CD4-positive, CD25-positive, alpha-beta regulatory T cell (primary cell): ENCODE measurements at places on chromosomes 2 and 18. TPM values are rescaled to one million over a fixed set of nuclear protein-coding genes. Genes with fewer than 3 reads are reported as not detected.

DNA sequence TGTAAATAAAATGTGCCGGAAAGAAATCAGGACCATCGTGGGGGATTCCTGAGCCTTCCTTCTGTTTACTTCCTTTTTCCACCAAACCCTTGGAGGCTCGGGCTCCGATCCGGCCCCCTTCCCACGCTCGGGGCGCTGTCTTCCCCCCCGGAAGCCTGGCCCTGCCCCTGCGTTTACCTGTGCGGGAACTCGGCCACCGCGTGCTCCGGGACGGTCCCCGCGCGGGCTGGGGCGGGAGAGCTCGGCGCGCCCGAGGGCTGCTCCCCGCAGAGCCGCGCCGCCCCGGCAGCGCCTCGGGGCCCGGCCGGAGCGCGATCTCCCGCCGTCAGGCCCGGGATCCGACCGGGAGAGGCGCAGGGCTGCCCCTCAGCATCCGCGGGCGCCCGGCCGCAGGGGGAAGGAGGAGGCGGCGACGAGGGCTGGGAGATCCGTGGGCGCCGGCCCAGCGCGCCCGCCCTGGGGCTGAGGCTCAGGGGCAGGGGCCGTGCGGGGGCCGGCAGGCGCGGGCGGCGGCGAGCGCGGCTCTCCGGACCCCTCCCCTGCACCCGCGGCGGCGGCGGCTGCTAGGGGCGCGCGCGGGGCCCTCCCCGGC is 435 bp downstream of the ADCY3 start:
- DNase-seq = no peak

GRCh38 chr2:128797533-128797932 is 478.9 kb upstream of the HS6ST1 start:
- DNase-seq = no peak

DNA sequence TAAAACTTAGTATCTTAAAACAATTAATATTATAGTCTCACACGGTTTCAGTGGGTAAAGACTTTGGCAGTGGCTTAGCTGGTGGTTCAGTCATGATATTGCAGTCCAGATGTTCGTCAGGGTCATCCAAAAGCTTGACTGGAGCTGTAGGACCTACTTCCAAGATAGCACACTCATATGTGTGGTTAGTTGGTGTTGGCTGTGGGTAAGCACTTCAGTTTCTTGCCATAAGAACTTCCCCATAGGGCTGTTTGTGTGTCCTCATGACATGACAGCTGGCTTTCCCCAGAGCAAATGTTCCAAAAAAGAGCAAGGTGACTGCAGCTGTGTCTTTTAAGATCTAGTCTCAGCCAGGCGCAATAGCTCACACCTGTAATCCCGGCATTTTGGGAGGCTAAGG is 48.5 kb upstream of the EPC2 start:
- no peak for DNase-seq

ANO7 gene
- polyA plus RNA-seq = not detected

DNA sequence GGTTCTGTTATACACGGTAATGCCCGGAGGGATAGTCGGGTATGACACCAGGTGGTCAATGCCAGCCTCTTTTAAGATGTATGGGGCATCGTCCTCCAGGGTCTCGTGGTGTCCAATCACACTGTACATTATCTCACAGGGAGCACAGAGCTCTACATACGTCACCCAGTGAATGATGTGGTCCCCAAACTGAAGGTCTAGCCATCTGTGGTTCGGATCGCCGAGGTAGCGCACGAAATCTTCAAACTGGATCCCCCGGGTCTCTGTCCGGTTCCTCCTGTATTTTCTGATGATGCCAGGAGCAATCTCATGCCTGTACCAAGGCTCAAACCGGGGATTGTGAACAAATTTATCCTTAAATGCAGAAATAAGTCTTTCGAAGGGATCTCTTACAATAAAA is 24.1 kb downstream of the CHST10 start:
- no peak for DNase-seq

GRCh38 chr18:11839556-11839955 is 11.7 kb upstream of the CHMP1B start:
- no peak for DNase-seq

DNA sequence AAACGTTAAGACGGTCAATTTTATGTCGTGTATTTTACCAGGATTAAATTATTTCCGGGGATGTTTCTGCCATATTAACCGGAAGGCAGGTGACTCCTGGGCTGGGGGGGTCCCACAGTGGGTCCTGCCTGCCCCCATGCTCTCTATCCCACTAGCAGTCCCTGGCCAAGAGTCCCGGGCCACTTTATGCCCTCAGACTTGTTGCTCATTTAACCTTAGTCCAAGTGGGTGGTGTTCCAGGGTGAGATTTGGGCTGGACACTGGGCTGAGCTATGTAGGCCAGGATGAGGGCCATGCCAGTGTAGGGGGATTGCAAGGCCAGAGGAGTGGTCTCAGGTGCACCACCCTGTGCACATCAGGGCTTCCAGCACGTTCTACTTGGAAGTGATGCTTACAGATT is 24.1 kb downstream of the TWIST2 start:
- no peak for DNase-seq

GRCh38 chr2:33909945-33910695 is 311.0 kb upstream of the FAM98A start:
- no peak for DNase-seq

GRCh38 chr2:222424276-222424728 is at the start of gene SGPP2:
SGPP2 (plus strand) TSS chr2:222424543; CDS start chr2:222424603, 60 bp downstream.
- peak; percentile 28 for DNase-seq

DNA sequence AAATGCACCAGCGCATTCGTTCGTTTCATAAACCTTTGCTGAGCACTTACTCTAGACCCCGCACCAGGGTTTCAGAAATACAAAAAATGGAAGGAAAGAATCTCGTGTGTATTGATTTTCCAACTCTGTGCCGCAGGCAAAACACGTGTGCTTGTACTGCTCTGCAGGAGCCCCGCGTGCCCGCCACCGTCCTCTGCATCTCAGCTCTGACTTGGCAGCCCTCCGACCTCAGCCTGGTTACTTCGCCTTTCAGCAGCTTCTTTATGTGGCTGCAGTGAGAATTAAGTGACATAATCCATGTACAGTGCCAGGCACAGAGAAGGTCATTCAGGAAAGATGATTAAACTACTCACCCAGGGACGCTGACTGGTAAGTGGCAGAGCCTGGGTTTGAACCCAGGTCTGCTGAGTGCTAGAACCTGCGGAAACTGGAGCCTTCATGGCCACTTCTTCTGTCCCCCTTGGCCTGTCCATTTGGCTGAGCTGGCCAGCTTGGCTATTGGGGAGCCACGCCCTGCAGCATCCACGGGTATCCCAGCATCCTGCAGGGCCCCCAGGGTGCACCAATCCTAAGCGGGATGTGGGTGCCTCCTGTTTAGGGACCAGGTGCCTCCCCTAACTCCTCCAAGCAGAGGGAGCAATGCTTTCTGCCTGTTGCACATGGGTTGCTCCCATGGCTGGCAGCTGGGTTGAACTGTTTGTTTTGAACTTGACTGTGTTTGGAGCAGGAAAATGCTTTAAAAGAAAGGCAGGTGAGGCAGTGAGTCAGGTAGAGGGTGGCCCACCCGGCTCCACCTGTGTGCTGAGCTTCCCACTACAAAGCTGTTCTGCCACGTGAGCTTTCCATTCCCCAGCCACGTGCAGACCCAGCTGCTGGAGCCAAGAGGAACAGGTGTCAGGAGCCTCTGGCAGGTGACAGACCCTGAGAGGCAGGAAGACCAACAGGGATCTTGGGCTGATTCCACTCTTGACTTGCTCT is 34.3 kb downstream of the INHBB start:
- DNase-seq = no peak

RAD51AP2 gene
- polyA plus RNA-seq = not detected

DNA sequence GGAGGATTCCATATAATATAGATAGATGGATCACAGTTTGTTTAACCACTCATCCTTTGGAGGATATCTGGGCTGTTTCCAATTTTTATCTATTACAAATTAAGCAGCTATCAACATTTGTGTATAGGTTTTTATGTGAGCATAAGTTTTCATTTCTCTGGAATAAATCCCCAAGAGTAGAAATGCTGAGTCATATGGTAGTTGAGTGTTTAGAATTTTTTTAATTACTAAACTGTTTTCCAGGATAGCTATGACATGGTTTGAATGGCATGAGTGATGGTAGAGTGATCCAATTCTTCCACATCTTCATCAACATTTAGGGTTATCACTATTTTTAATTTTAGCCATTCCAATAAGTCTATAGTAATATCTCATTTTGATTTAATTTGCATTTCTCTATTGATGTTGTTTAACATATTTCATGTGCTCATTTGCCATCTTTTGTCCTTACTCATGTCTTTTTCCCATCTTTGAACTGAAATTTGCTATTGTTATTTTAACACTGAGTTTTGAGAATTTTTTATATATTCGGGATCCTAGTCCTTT is 31.4 kb downstream of the ABCB11 start:
- DNase-seq = no peak

GRCh38 chr2:70931376-70932000 is 4.2 kb upstream of the ATP6V1B1 start:
- no peak for DNase-seq

DNA sequence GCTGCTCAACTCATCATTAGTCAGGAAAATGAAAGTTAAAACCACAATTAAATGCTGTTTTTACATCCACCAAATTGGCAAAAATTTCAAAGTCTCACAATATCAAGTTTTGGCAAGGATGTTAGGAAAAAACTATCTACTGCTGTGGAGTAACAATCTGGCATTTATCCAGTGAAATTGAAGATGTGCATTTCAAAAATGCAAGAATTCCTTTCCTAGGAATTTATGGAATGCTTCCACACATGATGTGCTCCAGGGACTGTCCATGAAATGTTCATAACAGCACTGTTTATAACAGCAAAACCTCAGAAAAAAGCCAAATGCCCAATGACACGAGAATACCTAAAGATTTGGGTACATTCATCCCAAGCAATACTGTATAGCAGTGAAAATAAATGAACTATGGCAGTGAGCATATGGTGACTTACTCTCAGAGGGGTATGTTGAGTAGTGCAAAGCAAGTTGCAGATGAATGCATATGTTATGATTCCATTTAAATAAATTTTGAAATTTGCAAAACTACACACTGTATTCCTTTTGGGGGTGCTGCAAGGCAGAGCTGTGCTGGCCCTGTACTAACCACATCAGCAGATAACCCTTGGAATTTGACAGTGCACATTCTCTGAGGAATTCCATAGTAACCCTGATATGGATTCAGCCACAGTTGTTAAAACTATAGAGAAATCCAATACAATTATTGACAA is 41.3 kb upstream of the GYPC start:
- DNase-seq = no peak

DNA sequence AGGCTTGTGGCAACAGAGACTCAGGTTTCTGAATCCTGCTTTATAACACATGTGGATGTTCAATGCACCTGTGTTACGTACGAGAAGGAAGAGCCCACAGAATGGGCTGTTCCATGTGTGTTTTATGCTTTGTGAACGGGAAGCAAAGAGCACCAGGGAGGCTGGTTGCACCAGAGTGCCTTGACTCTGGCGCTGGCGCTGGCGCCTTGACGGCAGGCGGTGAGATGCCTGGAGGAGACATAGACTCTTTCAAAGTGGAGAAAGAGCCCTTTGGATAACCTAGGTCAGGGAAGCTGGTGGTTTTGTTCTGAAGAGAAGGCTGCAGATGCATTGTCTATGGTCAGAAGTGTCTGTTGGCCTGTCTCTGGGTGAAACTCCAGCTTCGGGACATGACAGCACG is 80.2 kb upstream of the APCDD1 start:
- no peak for DNase-seq

GRCh38 chr2:95115418-95115817 is 6.2 kb downstream of the MRPS5 start:
- peak; percentile 61 for DNase-seq

DNA sequence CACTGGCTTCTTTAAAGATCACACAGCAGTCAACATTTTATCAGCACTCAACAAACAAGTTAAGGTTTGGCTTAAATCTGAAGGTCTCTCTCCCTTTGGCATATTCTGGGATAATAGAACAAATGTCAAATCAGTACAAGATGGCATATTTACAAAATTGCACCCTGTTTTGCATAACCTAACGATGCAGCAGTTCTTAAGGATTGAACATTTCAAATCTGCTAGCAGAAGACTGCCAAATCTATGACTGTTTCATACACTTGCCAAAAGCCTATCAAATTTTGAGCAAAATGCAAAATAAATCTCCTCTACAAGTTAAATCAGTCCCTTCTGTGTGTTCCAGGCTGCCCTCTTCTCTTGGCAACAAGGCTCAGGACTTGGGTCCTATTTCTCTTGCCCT is 73.6 kb downstream of the DPP4 start:
- DNase-seq = no peak

SGPP2 gene
- 2.7 TPM for polyA plus RNA-seq
